ENCODE measurements at places on chromosomes 2 and 18. TPM values are rescaled to one million over a fixed set of nuclear protein-coding genes. Genes with fewer than 3 reads are reported as not detected.
A peak's percentile ranks its signal among the peaks of the same experiment; 100 is the strongest.

CCDC148 gene
- 5.7 TPM for total RNA-seq

DNA sequence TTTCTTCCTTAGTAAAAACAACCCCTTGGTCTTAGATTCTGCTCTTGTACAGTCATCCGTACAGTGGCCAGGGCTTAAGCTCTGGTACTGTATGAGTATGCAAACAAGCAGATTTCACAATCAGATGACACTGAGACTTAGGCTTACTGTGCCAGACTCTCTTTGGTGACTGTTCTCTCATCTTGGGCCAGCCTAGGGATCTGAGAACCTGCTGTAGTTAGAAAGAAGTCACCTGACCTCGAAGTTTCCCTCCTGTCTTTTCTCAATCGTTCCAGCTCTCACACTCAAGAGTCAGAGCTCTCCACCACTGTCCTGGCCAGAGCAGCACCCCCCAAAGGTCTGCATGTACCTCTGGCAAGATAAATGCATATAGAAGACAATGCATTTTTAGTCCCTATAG, 63.2 kb downstream of the ZEB2 start:
- H3K36me3 ChIP-seq: no peaks in the 10 kb centered on the region
- no peak for DNase-seq
- H3K4me1 ChIP-seq: peaks cover 14% of the 10 kb centered on the region
- no peak overlapping the region for H3K27ac ChIP-seq
- no peak overlapping the region for H3K4me3 ChIP-seq

- peak; percentile 23 for DNase-seq
- H3K27ac ChIP-seq: no peak overlapping the region
- no peaks in the 10 kb centered on the region for H3K27me3 ChIP-seq
- no peak overlapping the region for H3K4me3 ChIP-seq
- no peaks in the 10 kb centered on the region for H3K36me3 ChIP-seq
Measured at GRCh38 chr2:200177971-200178911, 128.3 kb upstream of the SPATS2L start.

GRCh38 chr2:479490-480176, 191.7 kb upstream of the ALKAL2 start:
- no peak overlapping the region for H3K4me3 ChIP-seq
- H3K27ac ChIP-seq: no peak overlapping the region
- no peaks in the 10 kb centered on the region for H3K36me3 ChIP-seq
- no peaks in the 10 kb centered on the region for H3K27me3 ChIP-seq

RFX8 gene
- total RNA-seq: 0.71 TPM

- H3K27me3 ChIP-seq: no peaks in the 10 kb centered on the region
- H3K27ac ChIP-seq: no peak overlapping the region
- peak; percentile 45 for DNase-seq
Measured at GRCh38 chr18:48455555-48456478, 46.6 kb upstream of the ZBTB7C start.

DNA sequence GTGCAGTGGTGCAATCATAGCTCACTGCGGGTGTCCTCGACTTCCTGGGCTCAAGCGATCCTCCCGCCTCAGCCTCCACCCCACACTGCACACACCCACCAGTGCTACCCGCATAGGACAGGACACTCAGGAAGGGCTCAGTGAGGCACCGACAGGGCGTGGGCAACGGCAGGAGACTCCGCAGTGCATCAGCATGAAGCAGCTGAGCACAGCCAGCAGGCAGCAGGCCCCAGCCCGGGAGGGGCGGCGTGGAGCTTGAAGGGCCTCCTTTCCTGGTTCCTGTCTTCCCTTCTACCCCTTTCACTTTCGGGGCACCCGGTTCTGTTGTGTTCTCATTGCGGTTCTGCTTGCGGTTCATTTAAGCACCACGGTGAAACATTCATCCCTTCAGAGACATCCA, 89.8 kb downstream of the ZNF516 start:
- no peak for DNase-seq
- H3K36me3 ChIP-seq: no peaks in the 10 kb centered on the region
- H3K27ac ChIP-seq: no peak overlapping the region

PKDCC gene
- total RNA-seq: 90.6 TPM

ECEL1 gene
- total RNA-seq: 78.8 TPM

GRCh38 chr18:62044490-62045000, 142.3 kb downstream of the PIGN start:
- H3K36me3 ChIP-seq: no peaks in the 10 kb centered on the region
- no peaks in the 10 kb centered on the region for H3K27me3 ChIP-seq
- H3K27ac ChIP-seq: no peak overlapping the region
- H3K4me3 ChIP-seq: no peak overlapping the region

HPCAL1 gene
- 23.4 TPM for total RNA-seq

MATN3 gene
- 0.48 TPM for total RNA-seq

UGT1A10 gene
- not detected for total RNA-seq

- no peak for DNase-seq
- H3K27ac ChIP-seq: no peak overlapping the region
- H3K36me3 ChIP-seq: no peaks in the 10 kb centered on the region
- H3K27me3 ChIP-seq: no peaks in the 10 kb centered on the region
- no peak overlapping the region for H3K4me3 ChIP-seq
Measured at GRCh38 chr2:88865801-88866371, 174.4 kb downstream of the RPIA start.

RSAD2 gene
- 3.5 TPM for total RNA-seq

- H3K36me3 ChIP-seq: no peaks in the 10 kb centered on the region
- no peaks in the 10 kb centered on the region for H3K27me3 ChIP-seq
- no peak overlapping the region for H3K4me3 ChIP-seq
- peaks cover 4% of the 10 kb centered on the region for H3K4me1 ChIP-seq
Measured at GRCh38 chr2:9333591-9334171, 89.6 kb downstream of the ITGB1BP1 start.

- no peak overlapping the region for H3K4me3 ChIP-seq
- no peaks in the 10 kb centered on the region for H3K27me3 ChIP-seq
Measured at GRCh38 chr18:27447451-27447881, 262.4 kb upstream of the CHST9 start.

DNA sequence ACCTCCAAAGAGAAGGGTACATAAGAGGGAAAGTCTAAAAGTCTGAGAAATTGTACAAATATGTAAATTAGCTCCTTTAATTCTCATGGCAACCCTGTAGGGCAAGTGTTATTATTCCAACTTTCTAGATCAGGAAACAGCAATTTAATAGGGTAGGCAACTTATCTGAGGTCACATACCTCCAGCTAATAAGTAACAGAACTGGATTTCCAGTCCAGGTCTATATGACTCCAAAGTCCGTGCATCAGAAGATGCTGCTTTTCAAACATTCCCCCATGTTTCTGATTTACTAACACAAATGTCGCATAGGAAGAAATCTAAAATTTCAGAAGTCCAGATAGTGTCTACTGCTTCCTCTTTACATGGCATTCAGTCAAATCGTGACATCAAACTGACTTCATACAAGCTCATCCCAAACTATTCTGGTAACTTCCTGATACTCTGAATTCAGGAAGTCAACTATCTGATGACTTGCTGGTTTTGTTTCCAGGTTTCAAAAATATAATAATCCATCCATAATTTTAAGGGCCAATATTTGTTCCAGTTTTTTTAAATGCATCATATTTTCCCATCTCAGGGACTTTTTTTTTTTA, 419.3 kb upstream of the ACVR2A start:
- no peak for DNase-seq
- no peaks in the 10 kb centered on the region for H3K27me3 ChIP-seq
- H3K36me3 ChIP-seq: no peaks in the 10 kb centered on the region
- H3K4me1 ChIP-seq: no peaks in the 10 kb centered on the region
- no peak overlapping the region for H3K27ac ChIP-seq

DNA sequence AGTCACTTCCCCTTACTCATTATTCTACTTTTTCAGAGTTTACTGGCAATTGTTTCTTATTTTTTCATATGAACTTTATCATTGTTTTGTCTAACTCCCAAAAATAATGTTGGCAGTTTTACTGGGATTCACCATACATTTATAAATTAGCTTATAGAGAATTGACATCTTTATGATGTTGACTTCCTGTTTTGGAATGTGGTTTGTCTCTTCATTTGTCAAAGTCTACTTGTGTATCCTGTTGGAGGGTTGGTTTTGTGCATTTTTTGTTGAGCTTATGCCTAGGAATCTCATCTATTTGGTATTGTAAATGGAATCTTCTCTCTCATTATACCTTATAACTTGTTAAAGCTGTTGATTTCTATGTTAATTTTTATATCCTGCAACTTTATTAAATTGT, 16.4 kb downstream of the EPC2 start:
- no peak overlapping the region for H3K4me3 ChIP-seq
- H3K27me3 ChIP-seq: no peaks in the 10 kb centered on the region
- DNase-seq: no peak
- no peaks in the 10 kb centered on the region for H3K36me3 ChIP-seq

PSMA8 gene
- 0.15 TPM for total RNA-seq

ABCG8 gene
- total RNA-seq: 0.05 TPM

DNA sequence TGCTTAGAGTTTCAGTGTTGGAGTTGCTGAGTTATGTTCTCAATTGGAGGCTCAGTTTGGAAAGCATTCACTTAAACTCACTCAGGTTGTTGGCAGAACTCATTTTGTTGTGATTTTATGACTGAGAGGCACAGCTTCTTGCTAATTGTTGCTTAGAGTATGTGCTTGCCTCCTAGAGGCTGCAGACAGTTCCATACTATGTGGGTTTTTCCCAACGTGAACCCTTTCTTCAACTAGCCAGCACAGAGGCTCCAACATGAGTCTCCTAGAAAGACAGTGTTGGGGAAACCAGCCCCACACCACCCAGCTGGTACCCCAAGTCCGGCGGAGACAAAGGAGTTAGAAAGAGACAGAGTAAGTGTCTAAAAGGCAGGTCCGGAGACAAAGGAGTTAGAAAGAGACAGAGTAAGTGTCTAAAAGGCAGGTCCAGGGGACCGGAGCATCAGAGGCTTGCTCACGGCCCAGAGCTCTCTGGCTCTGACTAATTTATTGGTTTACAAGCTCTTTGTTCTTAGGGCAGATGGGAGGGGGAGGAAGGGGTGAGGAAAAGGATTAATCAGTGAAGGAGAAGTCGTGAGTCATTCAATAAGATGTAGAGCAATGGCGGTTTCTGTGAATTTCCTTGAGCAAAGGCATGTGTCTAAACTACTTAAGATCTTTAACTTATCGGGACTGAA, 999.7 kb upstream of the LRRTM1 start:
- H3K36me3 ChIP-seq: no peaks in the 10 kb centered on the region
- H3K4me1 ChIP-seq: no peaks in the 10 kb centered on the region
- DNase-seq: no peak
- no peak overlapping the region for H3K27ac ChIP-seq

FMNL2 gene
- 53.6 TPM for total RNA-seq

DNA sequence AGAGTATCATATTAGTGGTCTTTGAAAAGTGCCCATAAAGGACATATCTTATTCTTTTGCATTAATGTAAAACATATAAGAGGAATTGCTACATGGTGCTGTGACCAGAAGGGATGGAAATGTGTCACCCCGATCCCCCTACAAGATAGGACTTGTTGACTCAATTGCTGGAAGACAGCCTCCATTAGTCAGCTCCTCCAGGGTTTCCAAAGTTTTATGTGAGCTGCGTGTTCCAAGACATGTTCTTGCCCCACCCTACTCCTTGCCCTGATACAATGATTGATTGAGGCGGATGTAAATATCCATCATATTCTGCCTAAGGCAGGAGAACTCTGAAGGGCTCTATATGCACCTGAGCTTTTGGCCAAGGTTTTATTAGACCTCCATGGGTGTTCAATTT, 541.0 kb upstream of the ZEB2 start:
- no peaks in the 10 kb centered on the region for H3K4me1 ChIP-seq
- no peaks in the 10 kb centered on the region for H3K27me3 ChIP-seq
- no peak for DNase-seq
- no peak overlapping the region for H3K4me3 ChIP-seq
- no peak overlapping the region for H3K27ac ChIP-seq
- H3K36me3 ChIP-seq: no peaks in the 10 kb centered on the region

GRCh38 chr2:11416186-11416585, 49.8 kb downstream of the E2F6 start:
- no peak for DNase-seq
- no peaks in the 10 kb centered on the region for H3K36me3 ChIP-seq
- no peaks in the 10 kb centered on the region for H3K27me3 ChIP-seq
- H3K27ac ChIP-seq: no peak overlapping the region

- H3K27me3 ChIP-seq: no peaks in the 10 kb centered on the region
- no peaks in the 10 kb centered on the region for H3K36me3 ChIP-seq
- no peaks in the 10 kb centered on the region for H3K4me1 ChIP-seq
- no peak overlapping the region for H3K4me3 ChIP-seq
Measured at GRCh38 chr18:32271672-32272208, 81.9 kb downstream of the MEP1B start.

GRCh38 chr2:84234103-84234502, 225.0 kb downstream of the SUCLG1 start:
- H3K4me1 ChIP-seq: no peaks in the 10 kb centered on the region
- H3K27ac ChIP-seq: no peak overlapping the region
- no peak for DNase-seq
- no peaks in the 10 kb centered on the region for H3K36me3 ChIP-seq
- no peak overlapping the region for H3K4me3 ChIP-seq

DNA sequence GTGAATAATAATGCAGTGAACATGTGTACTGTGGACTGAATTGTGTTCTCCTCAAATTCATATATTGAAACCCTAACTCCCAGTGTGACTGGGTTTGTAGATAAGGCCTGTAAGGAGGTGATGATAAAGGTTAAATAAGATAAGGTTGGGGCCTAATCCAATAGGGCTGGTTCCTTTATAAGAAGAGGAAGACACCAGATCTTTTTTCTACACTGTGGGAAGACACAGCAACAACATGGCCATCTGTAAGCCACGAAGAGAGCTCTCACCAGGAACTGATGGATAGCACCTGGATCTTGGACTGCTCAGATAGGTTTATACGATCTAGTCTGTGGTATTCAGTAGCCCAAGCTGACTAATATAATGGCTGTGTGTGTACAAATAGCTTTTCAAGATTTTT, 66.8 kb downstream of the BMPR2 start:
- no peak overlapping the region for H3K27ac ChIP-seq
- DNase-seq: no peak
- no peaks in the 10 kb centered on the region for H3K36me3 ChIP-seq
- H3K4me3 ChIP-seq: no peak overlapping the region
- no peaks in the 10 kb centered on the region for H3K27me3 ChIP-seq

KLHL41 gene
- 1.3 TPM for total RNA-seq

- no peaks in the 10 kb centered on the region for H3K27me3 ChIP-seq
- H3K4me3 ChIP-seq: no peak overlapping the region
- no peaks in the 10 kb centered on the region for H3K4me1 ChIP-seq
- no peak for DNase-seq
Measured at GRCh38 chr2:150675807-150676206, 188.3 kb upstream of the RND3 start.

DNA sequence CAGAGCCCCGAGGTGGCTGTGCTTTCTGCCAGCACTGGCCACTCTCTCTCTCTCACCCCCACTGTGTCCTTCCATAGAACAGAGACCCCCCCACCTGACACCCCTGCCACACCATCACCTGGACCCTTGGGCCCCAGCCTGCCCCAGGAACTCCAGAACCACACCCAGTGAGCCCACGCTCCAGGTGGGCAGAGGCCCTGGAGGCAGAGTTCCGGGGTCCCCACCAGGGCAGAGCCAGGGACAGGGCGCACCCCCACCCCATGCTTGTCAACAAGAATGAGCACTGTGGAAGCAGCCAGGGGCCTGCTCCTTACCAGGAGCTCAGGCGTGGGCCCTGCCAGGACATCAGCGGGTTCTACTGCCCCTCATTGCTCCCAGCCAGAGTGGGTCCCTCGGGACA, 14.6 kb downstream of the PASK start:
- no peaks in the 10 kb centered on the region for H3K4me1 ChIP-seq
- no peaks in the 10 kb centered on the region for H3K27me3 ChIP-seq
- H3K36me3 ChIP-seq: no peaks in the 10 kb centered on the region
- no peak overlapping the region for H3K4me3 ChIP-seq
- DNase-seq: peak; percentile 12

GRCh38 chr2:101361121-101361520, 26.2 kb downstream of the CREG2 start:
- H3K27me3 ChIP-seq: no peaks in the 10 kb centered on the region
- H3K36me3 ChIP-seq: no peaks in the 10 kb centered on the region
- H3K27ac ChIP-seq: no peak overlapping the region
- H3K4me3 ChIP-seq: no peak overlapping the region
- no peak for DNase-seq

SH3BP4 gene
- 44.9 TPM for total RNA-seq

TLX2 gene
- not detected for total RNA-seq
